ENCODE measurements at places on chromosomes 13 and 19.
A peak's percentile ranks its signal among the peaks of the same experiment; 100 is the strongest.

DNA sequence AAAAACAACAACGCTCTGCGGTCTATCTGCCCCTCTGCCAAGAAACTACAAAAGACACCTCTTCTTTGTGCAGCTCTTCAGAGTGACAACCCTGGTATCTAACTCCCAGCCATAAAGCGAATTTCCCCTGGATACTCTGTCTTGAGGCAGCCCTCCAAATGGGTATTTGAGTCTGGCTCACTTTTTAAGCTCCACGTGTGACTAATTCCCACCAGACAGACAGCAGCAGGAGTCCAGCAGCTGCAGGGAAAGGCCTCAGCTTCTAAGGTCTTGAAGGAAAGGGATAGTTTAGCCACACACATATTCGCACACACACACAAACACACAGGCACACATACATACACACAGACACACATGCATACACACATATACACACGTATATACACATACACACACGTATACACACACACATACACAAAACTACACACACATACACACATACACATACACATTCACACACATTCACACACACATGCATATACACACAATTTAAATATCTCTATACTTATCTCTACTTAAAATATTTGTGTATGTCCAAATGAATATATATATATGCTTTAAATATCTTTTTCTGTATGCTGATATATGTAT is 188.8 kb downstream of the TSHZ3 start:
- DNase-seq: no peak

DNA sequence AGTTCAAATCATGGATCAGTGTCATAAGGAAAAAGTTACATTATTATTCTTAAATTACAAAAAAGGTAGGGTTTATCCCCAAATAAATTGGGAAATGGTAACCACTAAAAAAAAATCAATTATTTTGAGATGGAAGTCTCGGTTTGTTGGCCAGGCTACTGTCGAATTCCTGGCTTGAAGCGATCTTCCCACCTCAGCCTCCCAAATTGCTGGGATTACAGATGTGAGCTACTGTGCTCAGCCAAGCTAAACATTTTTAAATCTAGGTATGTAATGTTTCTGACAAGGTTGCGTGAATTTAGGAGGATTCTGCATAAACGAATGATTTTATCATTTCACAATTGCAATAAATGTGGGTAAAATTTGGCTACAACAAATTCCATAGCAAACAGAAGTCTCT is 2.0 kb downstream of the NAA16 start:
- peak; percentile 17 for DNase-seq

DNA sequence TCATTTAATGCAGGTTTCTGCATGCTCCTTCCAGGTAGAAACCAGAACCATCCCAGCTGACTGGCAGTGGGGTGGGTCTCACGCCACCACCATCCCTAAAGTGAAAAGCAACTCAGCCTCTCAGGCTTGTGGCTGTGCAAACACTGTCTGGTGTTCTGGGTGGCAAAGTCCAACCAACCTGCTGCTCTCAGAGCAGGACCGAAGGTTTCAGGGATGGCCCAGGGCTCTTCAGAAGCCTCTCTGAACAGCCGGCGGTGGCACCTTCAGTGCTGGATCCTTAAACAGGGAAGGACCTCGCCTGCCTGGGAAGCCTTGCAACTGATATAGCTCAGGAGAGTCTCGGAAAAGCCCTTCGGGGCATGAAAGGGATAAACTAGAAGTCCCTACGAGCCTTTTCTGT is 100.8 kb downstream of the COL4A1 start:
- peak; percentile 32 for DNase-seq

DNA sequence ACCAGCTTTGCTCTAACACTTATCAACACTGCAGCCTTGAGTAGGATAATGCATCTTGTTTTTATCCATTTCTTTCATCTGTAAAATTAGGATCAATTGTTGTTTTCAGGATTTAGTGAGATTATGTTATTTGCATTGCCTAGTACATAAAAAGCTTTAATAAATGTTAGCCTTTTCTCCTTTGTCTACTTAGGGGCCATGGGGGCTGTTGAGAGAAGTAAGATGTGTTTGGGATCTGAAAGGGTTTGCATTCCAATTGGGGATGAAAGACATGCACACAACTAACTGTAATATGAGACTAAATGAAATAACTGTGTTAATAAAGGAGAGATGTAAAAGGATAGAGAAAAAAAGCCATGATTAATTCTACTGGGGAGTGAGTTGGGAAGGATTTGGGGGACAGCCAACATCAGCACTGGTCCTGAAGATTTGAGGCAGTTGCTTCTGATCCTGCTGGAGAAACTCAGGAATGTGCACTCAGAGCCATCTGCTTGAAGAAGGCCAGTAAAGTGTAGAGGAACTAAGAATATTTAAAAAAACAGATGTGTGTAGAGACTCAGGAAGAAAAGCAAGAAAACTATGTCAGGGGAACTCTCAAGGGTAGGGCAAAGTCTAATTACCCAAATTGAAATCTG is 236.3 kb downstream of the OLFM4 start:
- no peak for DNase-seq

- DNase-seq: peak; percentile 78
These were observed 1.7 kb upstream of the SERTAD3 start for GRCh38 chr19:40445780-40446262.

DNA sequence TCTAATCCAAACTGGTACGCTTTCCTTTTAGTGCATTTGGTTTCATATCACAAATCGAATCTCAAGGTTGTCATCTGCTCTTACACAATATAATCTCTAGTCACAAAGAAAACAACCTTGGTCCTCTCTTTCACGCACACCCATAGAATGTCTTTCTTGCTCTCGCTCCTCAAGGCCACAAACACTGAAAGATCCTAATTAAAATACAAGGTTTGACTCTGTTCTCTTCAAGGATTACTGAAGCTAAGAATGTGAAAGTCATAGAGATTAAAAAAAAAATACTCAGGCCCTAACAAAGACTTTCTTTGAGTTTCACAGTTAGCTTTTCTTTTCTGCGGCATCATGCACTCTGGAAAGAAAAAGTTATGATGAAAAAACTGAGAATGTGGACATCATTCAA is 891.5 kb downstream of the EFNB2 start:
- no peak for DNase-seq
